ENCODE measurements at places on chromosomes 12 and 14.

GRCh38 chr12:55741931-55742680, 816 bp upstream of the GDF11 start:
- DNase-seq: no peak

DNA sequence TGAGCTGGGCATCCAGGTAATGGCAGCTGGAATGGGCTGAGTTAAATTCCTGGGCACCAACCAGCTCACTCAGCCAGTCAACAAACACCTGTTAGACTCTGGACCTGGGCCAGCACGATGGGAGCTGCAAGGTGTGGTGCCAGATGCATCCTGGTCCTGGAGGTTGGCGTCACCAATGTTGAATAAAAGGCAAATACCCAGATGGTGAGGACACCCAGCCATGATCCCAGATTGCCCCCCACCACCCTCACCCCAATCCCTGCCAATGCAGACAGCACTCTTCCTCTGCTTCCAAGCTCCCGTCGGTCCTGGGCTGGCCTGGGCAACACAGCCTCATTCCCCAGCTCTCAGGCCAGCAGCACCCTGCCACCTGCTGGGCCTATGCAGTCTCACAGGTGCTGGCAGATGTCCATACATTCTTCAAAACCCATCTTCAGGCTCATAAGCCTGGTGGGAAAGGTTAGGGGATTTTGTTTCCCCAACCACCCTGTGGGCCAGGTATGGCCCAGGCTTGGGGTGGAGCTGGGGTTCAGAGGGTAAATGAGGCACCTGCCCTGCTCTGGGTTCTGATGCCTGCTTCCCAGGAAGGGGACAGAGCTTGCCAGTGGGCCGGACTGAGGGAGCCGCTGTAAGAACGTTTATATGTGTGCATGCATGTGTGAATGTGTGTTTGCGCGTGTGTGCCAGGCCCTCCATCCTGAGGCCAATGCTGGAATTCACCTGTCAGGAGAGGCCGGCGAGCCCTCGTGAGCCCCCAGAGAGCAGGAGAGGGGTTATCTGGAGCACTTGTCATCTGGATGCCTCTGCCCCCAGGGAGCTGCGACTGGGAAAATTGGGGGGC, 58.0 kb downstream of the LGMN start:
- no peak for DNase-seq

GRCh38 chr12:49482095-49483051, 56.5 kb upstream of the KCNH3 start:
- DNase-seq: no peak

DNA sequence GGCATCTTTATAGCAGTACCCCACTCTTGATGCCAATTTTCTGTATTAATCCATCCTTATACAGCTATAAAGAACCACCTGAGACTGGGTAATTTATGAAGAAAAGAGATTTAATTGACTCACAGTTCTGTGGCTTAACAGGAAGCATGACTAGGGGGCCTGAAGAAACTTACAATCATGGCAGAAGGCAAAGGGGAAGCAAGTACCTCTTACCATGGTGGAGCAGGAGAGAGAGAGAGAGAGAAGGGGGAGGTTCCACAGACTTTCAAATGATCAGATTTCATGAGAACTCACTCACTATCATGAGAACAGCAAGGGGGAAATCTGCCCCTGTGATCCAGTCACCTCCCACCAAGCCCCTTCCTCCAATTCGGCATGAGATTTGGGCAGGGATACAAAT, 84.4 kb downstream of the SLC24A4 start:
- DNase-seq: no peak

DNA sequence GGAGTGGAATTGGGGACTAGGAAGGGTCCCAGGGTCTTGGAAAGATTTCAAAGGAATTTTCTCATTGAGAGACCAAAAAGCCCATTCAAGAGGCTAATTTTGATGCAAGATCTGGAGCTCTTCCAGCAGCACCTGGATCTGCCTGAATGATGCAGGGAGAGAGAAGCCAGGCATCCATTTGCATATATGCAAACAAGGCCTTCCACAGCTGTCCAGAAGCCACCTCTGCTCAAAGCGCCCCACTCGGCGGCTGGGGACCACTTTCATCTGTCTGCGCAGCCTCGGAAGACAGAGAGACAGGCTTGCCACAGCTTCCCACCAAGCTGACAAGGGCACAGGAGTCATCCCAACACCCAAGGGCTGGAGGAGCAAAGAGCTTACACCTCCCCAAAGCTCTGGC, 295.6 kb downstream of the DPF3 start:
- DNase-seq: no peak

GRCh38 chr14:81341370-81341769, 58.8 kb downstream of the STON2 start:
- no peak for DNase-seq

- no peak for DNase-seq
These were observed 135.5 kb upstream of the CPM start for GRCh38 chr12:69068448-69068847.

DNA sequence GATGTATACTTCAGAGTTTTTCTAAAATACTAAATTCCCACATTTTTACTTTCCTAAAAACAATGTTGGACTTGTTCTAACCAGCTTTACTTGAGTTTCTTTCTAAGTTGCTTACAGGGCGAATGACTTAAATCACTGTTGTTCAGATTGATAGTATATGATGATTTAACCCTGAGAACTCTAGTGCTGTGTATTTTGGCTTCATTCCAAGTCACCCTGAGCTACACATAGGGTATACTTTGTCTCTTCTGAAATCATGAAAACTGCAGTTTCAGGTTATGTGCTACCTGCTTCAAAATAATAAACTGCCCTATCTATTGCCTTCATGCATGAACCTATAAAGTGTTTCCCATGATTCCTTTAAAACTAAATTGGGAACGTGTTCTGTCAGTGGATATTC, 162.5 kb upstream of the PDE3A start:
- DNase-seq: no peak

DNA sequence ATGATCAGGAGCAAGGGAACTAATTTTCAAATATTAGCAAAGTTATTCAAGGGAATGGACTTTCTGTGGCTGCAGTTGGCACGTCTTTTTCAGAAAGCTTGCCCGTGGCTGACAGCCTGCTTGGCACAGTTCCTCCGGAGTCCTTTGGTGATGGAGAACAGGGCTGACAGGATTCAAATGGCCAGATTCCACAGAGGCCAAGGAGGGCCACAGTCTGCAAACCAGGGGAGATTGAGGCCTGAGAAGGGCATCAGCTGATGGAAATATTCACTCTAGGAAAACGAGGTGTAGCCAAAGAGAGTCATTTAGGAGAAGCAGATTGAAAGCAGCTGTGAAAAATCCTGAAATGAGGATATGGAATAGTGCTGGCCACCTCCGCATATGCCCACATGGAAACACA, 178.3 kb downstream of the EMP1 start:
- no peak for DNase-seq

DNA sequence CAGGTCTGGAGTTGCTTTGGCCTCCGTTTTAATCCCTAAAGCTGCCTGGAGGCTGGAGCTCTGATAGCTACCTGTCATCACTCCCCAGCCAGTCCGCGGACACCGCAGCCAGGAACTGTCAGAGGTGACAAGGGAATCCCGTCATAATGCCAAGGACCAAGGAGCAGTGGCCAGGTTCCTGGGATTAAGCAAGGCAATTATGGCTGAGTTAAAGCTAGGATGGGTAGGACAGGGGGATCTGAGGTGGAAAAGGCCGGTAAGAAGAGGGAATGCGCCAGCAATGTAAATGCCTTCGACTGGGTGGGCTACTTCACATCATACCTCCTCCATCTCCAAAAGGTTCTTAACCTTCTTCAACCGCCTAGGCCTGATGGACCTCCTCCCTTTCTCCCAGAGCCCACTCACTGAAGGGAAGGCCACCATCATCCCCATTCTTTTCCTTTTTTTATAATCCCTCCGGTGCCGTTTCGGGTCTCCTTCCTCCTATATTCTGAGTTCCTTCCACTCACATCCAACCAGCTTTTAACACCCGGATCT, 1.9 kb downstream of the PPP1R3E start:
- no peak for DNase-seq

GRCh38 chr12:31954925-31955858, 4.0 kb upstream of the RESF1 start:
- no peak for DNase-seq

- DNase-seq: peak; percentile 6
These were observed 2.1 kb downstream of the PLXNC1 start for GRCh38 chr12:94150240-94151121.

- DNase-seq: no peak
These were observed 642 bp upstream of the ACSM4 start for GRCh38 chr12:7303230-7303629.

GRCh38 chr12:65493913-65494245, 215.4 kb downstream of the MSRB3 start:
- no peak for DNase-seq

DNA sequence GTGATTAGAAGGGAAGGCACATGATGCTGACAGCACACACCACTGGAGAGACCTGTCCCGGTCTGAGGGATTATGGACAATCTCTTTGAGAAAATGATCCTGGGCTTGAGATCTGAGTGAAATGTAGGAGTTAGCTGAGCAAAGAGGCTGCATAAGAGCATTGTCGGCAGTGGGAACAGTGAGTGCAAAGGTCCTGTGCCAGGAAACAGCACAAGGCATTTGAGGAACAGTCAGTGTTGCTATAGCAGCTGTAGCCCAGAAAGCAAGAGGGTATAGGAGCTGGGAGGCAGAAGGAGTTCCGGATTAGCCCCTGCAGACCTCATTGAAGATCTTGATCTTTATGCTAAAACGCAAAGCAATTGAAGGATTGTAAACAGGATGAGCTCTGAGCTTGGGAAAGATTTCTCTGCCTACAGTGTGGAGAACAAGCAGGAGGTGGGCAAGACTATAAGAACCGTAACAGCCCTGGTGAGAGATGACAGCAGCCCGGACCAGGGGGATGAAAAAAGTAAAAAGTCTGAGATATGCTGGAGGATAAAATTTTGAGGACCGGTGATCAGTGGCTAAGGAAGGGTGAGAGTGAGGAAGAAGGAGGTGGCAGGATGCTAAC, 28.5 kb downstream of the CFL2 start:
- no peak for DNase-seq

GRCh38 chr12:53502331-53502730, 1.2 kb downstream of the TARBP2 start:
- DNase-seq: no peak

GRCh38 chr12:56723889-56724700, 1.0 kb downstream of the NACA start:
- DNase-seq: no peak

GRCh38 chr14:95901054-95901453, 24.4 kb downstream of the TUNAR start:
- DNase-seq: no peak

DNA sequence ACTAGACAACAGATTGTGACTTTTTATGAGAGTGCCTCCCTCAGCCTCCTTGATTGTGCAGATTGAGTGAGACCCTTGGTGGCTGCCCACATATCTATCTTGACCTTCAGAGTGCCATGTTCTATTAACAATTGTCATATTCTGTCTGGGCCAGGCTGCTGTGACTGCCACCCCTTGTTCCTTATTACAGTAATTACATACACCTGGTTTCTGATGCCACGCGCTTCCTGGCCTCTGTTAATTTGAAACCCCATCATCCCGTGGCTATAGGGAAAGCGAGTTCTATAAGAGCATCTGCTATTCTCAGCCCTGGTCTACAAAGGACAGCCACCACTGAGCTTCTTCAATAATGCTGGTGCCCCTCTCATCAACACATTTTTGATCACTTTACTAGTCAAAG, 228.7 kb downstream of the PCNX1 start:
- no peak for DNase-seq

DNA sequence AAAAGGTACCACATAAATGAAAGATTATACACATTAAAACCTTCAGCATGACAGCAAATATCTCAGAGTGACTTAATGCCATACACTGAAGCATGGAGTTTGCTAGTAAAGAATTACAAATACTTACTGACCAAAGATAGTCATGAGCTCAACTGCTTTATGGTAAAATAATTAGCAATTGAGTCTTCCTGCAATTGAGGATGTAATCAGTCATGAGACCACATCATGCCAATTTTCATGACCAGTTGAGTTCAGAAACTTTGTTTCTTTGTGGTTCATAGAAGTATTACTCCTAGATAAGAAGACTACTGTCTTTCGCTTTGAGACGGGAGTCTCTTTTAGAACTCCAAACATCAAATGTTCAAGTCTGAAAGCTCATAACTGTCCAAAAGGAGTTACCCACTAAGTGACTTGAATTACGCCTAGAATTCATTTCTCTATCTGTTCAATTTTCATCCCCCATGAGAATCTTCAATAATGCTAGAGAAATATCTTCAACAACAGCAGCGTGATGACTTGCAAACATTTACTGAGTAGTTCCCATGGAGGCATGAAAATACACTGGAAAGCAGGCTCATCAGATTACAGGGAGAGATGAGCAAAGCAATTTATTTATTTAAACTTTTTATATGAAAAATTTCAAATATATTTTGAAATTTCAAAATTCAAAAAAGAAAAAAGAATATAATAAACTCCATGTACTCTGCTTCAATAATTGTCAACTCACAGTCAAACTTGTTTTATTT, 120.0 kb downstream of the BTG1 start:
- DNase-seq: no peak

DNA sequence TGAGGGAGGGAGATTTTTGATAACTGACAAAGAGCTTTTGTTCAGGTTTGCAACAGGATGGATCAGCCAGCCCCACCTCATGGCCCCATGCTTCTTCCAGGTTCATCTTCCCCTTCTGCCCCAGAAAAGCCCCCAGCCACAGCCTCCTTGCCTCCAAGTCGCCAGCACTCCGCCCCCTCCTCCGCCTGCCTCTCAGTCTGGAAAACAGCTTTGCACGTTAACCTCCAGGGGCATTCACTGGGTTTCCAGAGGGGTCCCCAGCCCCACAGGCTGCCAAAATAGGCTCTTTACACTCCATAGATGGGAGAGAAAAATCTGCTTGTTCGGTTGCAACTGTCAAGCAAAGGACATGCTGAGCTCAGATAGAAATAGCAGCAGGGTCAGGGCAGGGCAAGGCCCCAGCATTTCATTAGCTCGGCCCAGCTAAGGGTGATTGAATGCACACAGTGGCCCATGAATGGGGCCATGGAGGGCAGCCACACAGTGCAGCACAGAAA, 253.6 kb downstream of the ZFP36L1 start:
- no peak for DNase-seq

GRCh38 chr12:103912069-103912468, 18.1 kb upstream of the HSP90B1 start:
- DNase-seq: no peak

GRCh38 chr12:132030367-132031038, 80.8 kb downstream of the EP400 start:
- DNase-seq: no peak

- DNase-seq: no peak
These were observed 48.1 kb downstream of the KCNK13 start for GRCh38 chr14:90109858-90110257.

GRCh38 chr12:93638095-93638494, 39.1 kb upstream of the CRADD start:
- no peak for DNase-seq
